ENCODE measurements at places on chromosomes 1 and 21. TPM values are rescaled to one million over a fixed set of nuclear protein-coding genes. Genes with fewer than 3 reads are reported as not detected.
A peak's percentile ranks its signal among the peaks of the same experiment; 100 is the strongest.

- DNase-seq, result no peak
Observed at GRCh38 chr21:17085707-17086106, 427.1 kb upstream of the CXADR start.

DNA sequence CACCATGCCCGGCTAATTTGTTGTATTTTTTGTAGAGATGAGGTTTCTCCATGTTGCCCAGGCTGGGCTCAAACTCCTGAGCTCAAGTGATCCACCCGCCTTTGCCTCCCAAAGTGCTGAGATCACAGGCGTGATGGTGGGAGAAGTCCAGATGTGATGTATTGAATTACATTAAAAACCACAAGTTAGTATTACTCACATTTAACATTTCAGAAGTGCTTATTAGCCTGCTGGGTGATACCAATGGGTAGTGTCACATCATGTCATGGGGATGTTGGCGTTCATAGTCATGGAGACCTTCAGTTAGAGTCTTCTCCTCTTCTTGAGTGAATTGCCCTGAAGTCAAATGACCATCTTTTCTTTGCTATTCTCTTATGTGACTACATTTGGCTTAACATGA lies 63.6 kb upstream of the VAMP3 start:
- no peak for DNase-seq

DNA sequence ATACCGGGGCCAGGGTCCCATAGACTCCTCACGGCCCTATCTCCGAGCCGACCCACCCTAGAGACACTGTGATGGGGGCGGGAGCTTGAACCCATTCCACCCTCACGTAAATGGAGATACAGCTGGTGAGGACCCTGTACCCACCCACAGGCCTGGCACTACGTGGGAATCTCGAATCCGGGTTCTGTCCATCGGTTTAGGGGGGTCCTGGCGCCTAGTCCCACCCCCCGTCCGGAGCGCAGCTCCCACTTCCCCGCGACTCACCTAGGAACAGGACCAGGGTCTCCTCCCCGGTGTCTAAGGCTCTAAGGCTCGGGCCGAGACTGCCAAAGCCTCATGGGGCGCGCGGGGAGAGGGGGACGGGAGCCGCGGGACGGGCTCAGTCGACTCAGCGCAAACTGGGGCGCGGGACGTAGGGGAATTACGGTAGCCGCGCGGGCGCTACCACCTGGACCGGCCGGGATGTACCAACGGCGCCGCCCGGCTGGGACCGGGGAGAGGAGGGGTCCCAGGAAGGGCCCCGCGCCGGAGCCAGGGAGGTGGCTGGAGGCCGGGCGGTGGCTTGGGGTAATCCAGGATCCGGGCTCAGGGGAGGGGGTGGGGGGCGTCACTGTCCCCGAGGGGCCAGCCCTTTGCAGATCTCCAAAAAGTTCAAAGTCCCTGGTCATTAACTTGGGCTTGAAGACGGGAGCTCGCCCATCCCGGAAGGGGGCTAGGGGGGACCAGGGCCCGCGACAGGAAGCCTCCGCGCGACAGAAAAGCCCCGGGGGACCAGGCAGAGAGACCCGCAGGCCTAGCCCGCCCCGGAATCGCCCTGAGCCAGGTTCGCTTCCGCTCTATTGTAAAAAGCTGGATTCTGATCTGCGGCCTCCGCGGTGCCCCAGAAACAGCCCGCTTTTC lies 1.0 kb downstream of the PLEKHG5 start:
- DNase-seq, result peak; percentile 90

GRCh38 chr1:46298387-46298786 lies 5.0 kb downstream of the LRRC41 start:
- no peak for DNase-seq

GRCh38 chr1:191255354-191256054 lies 777.8 kb upstream of the BRINP3 start:
- no peak for DNase-seq

DNA sequence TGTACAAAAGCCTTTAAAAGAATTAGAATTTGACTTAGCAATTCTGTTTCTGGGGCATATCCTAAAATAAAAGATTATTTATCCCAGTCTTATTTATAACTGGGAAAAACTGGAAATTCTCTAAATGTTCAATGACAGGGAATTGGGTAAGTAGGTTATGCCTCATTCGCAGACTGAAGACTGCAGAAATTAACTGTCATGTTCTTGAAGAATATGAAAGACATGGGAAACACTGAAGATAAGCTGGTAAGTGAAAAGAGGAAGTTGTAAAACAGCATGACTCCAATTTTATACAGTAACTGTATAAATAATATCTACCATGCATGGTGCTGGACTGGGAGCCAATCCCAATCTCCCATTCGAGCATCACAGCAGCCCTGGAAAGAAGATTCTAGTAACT lies 50.6 kb upstream of the SLC2A1 start:
- no peak for DNase-seq

DNA sequence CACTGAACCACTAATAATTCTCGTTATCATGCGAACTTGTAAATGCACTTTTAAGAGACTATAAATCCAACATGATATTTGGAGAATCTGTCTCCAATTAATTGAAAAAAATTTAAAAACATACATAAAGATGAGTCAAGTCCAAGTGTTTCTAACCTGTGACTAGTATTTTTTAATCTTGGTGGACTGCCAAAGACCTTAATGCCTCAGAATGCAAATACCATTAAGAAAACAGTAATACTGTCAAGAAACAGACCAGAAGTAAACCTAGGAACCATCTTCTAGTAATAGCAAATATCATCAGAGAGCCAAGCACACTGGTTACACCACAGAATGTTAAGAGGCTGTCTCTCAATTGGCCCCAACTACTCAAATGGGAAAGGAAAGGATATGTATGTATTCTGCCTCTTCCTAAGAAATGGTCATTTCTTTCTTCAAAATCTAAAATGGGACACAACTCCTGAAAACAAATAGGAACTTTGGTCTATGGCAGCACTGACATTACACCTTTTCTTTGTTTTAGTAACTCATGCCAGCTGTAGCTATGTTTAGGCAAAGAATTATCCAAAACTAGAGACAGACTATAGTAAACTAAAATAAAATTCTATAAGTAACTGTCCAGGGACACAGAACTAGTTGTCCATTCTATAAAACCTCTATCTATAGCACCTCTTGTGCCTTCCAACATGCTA lies 15.8 kb downstream of the SCYL3 start:
- no peak for DNase-seq

- no peak for DNase-seq
Observed at GRCh38 chr1:210252621-210253051, 20.0 kb downstream of the SERTAD4 start.

- no peak for DNase-seq
Observed at GRCh38 chr1:94562519-94563260, 21.1 kb upstream of the F3 start.

DNA sequence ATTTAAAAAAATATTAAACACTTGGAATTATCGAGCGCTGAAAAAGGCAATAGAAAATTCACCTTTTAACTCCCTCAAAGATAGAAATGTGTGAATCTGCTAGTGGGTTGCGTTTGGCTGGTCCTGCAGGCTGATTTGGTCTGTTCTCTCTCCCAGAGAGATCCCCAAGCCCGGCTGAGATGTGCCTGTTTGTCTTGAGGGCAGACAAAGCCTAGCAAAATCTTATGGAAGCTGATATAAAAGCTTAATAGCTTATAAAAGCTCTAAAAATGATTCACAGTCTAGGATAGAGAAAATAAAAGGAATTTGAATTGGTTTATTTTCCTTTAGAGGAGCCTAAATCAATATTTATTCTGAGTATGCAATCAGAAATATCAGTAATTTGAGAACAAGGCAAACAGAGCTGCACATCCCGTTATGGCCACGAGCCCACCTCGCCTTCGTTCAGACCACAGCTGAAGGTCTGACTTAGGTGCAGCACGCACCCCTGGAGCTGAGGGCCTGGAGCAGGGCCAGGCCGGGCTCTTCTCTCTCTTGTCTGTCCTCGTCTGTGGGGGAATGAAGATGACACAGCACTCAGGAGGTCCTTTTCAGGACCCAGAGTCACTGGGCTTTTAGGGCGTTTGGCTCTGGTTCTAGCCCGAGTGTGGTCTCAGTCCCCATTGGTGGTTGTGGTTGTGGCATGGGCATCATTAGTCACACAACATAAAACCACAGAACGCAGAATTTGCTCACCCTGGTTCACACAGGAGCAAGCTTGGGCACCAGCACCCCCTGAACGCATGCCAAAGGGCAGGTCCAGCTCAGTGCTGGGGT lies 18.6 kb downstream of the PDE9A start:
- no peak for DNase-seq

GRCh38 chr1:50447961-50448360 lies 24.7 kb upstream of the DMRTA2 start:
- no peak for DNase-seq

GRCh38 chr1:188089461-188089860 lies 1260.7 kb downstream of the PLA2G4A start:
- DNase-seq, result no peak

DNA sequence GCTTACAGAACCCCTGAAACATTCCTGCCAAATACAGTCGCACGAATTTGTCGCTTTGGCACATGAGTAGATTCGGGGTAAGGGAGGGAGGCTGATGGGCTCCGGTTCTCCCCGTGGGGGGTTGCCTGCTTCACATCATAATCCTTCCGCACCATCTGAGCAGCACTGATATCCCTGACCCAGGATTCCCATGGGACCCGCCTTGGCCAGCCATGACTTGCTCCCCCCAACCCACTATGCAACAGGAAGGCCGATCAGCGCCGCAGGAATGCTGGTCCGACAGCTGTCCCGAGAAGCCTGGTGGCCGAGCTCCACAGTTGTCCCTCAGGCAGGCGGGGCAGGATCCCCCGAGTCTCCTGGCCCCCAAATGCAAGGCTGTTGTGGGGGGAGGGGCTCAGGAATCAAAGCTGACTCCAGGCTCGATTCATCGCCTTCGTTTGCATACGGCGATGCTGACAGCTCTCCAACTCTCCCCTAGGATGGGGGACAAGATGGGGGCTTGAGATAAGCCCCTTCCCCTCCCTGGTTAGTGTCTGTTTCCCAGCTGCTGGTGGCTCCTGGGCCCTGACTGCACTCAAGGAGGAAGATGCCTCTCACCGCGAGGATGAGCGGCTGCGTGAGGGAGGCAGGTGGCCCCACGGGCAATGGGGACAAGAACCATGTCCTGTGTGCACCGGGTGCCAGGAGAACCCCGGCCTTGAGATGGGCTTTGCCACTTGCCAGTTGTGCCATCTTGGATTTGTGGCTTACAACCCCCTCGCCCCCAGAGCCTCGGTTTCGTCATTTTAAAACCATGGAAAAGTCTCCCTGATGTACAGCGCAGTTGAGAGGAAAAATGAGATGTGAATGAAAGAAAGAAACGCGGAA lies 9.3 kb downstream of the DRAXIN start:
- no peak for DNase-seq

GRCh38 chr1:155931332-155932038 lies 2.7 kb downstream of the KHDC4 start:
- no peak for DNase-seq

DNA sequence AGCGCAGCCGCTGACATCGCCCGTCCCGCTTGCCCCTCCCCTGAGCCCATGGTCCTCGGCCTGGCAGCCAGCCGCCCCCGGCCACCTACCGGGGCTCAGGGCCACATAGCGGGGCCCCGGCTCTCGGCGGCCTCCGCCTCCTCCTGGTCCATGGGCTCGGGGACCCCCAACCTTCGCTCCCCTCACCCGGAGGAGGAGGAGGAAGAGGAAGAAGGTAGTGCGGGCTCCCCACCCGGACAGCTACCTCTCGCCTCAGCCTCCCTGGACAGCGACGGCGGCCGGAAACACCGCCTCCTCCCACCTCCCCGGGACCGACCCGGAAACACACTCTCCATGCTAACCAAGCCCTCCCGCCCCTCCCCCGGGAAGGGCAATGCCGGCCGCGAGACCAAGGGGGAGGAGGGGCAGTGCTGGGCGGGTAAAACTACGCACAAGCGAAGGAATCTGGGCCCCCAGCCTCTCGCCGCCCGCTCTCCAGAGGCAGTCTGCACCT lies at the start of gene KIAA0319L:
KIAA0319L (minus strand) TSS at position 286 of the 493 bp plus-strand sequence. CDS start 2,912 bp downstream, outside the sequence.
- no peak for DNase-seq

DNA sequence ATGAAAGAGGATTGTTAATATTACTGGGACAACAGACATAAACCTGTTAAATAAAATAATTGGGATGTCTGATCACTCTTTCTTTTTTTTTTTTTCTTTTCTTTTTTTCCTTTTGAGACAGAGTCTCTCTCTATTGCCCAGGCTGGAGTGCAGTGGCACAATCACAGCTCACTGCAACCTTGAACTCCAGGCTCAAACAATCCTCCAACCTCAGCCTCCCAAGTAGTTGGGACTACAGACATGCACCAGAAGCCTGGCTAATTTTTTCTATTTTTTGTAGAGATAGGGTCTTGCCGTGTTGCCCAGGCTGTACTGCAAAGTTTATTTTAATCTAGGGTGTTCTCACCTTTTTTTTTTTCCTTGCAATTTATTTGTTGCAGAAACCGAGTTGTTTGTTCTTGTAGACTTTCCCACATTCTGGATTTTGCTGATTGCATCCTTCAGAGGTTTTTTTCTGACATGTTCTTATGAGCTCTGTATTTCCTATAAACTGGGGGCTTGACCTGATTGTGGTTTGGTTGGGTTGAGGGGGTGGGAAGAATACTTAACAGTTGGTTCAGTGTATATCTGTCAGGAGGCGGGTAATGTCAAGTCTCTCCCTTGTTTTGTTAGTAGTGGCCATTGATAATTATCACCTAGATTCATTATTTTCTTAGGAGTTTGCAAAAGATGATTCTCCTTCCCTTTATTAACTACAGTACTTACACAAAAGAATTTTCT lies 125.2 kb downstream of the MAST2 start:
- no peak for DNase-seq

GRCh38 chr1:7101187-7101586 lies 315.9 kb downstream of the CAMTA1 start:
- no peak for DNase-seq

GRCh38 chr1:90274376-90274775 lies 279.5 kb downstream of the ZNF326 start:
- DNase-seq, result no peak

- DNase-seq, result no peak
Observed at GRCh38 chr1:17849216-17849615, 94.1 kb downstream of the ACTL8 start.

DNA sequence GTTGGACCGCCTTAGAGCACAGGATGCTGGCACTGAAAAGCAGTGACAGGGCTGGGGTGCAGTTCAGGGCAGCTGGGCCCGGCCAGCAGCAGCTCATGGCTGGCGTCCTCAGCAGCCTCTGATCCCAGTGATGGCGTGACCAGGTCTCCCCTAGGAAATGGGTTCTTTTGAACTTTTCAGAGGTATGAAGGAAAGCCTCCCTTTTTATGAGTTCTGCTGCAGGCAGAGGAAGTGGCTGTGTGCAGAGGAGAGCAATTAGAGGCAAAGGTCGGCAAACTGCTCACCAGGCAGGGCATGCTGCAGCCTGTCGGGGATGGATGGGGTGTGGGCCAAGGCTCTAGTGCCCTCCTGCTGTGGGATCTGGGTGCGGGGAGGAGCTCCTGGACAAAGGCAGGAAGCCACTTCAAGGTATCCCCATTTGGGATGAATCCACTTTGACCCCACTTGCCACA lies 45.6 kb upstream of the RAB4A start:
- DNase-seq, result no peak

MCOLN2 gene
- total RNA-seq, result 92.3 TPM

PRAMEF9 gene
- not detected for total RNA-seq

ACTA1 gene
- not detected for total RNA-seq

ORC1 gene
- total RNA-seq, result 44.2 TPM

IFNLR1 gene
- total RNA-seq, result 5.3 TPM

MARK1 gene
- not detected for total RNA-seq

CD1B gene
- not detected for total RNA-seq

CASZ1 gene
- 6.9 TPM for total RNA-seq

PDZK1IP1 gene
- not detected for total RNA-seq

CLCNKB gene
- total RNA-seq, result not detected
